ENCODE measurements at places on chromosomes 5 and 9.

GRCh38 chr9:21991072-21991959 is 2.9 kb downstream of the CDKN2A start:
- no peak overlapping the region for H3K27ac ChIP-seq
- peaks cover 40% of the 10 kb centered on the region for H3K27me3 ChIP-seq
- peaks cover 25% of the 10 kb centered on the region for H3K4me1 ChIP-seq

DNA sequence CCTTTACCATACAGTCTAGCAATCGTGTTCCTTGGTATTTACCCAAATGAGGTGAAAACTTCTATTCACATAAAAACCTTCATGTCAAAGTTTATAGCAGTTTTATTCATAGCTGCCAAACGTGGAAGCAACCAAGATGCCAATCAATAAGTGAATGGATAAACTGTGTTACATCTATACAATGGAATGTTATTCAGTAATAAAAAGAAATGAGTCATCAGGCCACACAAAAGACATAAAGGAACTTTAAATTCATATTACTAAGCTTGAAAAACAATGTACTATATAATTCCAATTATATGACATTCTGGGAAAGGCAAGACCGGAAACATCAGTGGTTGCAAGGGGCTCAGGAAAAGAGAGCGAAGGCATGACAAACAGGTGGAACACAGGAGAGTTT is 679.9 kb downstream of the ISL1 start:
- H3K36me3 ChIP-seq, result no peaks in the 10 kb centered on the region
- no peaks in the 10 kb centered on the region for H3K27me3 ChIP-seq
- H3K4me3 ChIP-seq, result no peak overlapping the region
- peaks cover 2% of the 10 kb centered on the region for H3K4me1 ChIP-seq

GRCh38 chr9:110058304-110058953 is 149.5 kb downstream of the C9orf152 start:
- no peak overlapping the region for H3K4me3 ChIP-seq
- no peaks in the 10 kb centered on the region for H3K27me3 ChIP-seq
- peaks cover 2% of the 10 kb centered on the region for H3K36me3 ChIP-seq
- peak overlapping the region; percentile 30 for H3K27ac ChIP-seq

DNA sequence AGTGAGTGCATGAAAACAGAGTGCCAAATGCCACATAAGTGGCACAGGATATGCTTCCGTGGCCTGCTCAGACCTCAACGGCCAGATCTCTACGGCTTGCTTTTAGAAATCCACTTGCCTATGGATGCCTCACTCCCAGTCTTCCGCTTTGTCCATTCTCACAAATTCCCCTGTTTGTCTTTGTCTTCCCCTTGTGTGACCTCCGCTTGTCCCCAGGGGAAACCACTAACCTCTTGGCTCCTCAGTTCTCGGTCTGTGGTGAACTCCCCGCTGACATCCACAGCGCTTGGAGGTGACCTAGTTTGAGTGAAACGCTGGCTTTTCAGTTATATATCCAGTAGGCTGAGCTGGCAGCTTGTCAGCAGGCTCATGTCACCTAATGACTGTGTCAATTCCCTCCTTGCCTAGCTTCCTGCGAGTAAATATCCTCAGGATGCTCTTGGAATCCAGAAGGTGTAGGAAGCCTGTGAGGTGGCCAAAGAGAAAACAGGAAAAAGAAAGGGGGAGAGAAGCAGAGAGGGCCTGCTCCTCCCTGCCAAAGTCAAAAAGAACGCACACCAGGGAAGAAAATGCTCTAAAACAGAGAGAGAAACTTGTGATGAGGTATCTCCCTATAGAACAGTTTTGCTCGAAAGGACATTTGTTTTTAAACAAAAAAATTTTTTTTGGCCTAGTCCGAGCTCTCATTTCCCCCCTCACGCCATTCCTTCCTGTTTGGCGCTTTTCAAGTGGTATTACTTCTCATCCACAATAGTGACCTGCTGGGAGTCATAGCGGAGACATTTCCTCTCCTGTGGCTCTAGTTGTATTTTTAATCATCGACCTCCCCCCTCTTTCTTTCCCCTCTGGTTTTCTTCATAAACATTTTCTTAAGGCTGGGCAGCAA is 101.6 kb upstream of the SPRY4 start:
- peak; percentile 85 for DNase-seq
- no peaks in the 10 kb centered on the region for H3K27me3 ChIP-seq
- peak overlapping the region; percentile 70 for H3K27ac ChIP-seq
- H3K4me1 ChIP-seq, result peaks cover 44% of the 10 kb centered on the region

DNA sequence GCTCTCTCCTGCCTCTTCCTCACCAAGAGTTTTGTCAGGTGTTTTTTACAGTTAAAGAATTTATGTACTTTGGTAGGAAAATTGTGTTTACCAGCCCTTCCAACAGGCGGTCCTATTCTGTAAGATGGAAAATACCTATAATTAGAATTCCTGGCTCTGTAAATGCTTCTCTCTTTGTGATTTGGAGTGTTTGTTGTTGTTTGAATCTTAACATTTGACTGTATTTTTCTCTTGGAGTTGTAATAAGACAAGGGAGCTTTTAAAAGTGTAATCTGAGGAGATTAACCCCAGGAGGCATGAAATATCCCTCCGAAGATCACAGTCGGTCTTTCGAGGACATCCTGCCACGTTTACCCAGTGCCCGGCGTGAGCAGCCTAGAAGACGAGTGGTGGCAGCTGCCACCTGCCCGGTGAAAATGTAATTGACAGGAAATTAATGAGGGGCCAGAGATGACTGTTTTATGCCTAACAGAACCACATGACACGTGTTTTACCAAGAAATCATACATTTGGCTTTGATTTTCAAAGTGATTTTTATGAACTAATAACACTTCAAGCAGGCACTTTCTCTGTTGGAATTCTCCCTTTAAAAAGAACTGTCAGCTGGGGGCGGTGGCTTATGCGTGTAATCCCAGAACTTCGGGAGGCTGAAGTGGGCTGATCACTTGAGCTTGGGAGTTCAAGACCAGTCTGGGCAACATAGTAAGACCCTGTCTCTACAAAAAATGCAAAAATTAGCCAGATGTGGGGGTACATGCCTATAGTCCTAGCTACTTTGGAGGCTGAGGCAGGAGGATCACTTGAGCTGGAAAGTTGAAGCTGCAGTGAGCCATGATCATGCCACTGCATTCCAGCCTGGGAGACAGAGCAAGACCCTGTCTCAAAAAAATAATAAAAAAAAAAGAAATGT is 20.0 kb downstream of the ANKRD33B start:
- H3K27ac ChIP-seq, result no peak overlapping the region
- H3K27me3 ChIP-seq, result no peaks in the 10 kb centered on the region
- H3K36me3 ChIP-seq, result no peaks in the 10 kb centered on the region
- no peak for DNase-seq
- no peak overlapping the region for H3K4me3 ChIP-seq

- H3K4me3 ChIP-seq, result no peak overlapping the region
- no peak for DNase-seq
- peaks cover 39% of the 10 kb centered on the region for H3K27me3 ChIP-seq
- H3K36me3 ChIP-seq, result no peaks in the 10 kb centered on the region
- no peak overlapping the region for H3K27ac ChIP-seq
Observed at GRCh38 chr9:34463098-34463900, 4.7 kb downstream of the DNAI1 start.

- H3K4me1 ChIP-seq, result no peaks in the 10 kb centered on the region
- H3K36me3 ChIP-seq, result no peaks in the 10 kb centered on the region
Observed at GRCh38 chr9:116717150-116717549, 30.0 kb downstream of the TRIM32 start.

DNA sequence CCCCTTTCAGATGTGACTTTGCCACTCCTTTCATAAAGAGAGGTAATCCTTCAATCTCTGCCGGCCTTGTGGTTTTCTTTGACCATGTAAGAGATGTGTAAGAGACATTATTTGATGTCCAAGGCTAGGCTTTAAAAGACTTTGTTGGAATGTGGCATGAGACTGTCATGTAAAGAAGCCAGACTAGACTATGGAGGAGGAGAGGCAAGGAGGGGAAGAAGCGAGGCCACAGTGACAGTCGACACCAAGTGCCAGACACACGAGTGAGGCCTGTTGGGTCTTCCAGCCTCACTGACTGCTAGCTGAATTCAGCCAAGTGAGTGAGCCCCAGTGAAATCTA is 1013.3 kb downstream of the MAT2B start:
- no peaks in the 10 kb centered on the region for H3K4me1 ChIP-seq
- H3K4me3 ChIP-seq, result no peak overlapping the region
- H3K36me3 ChIP-seq, result no peaks in the 10 kb centered on the region
- no peaks in the 10 kb centered on the region for H3K27me3 ChIP-seq
- H3K27ac ChIP-seq, result no peak overlapping the region

DNA sequence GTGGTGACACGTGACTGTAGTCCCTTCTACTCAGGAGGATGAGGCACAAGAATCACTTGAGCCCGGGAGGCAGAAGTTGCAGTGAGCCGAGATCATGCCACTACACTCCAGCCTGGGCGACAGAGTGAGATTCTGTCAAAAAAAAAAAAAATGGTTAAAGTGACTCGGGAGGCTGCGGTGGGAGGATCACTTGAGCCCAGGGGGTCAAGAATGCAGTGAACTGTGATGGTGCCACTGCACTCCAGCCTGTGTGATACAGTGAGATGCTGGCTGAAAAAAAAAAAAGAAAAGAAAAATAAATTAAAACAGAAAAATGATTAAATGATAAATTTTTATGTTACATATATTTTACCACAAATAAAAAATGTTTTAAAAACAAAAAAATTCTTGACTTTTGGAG is 51.9 kb downstream of the KLF4 start:
- no peaks in the 10 kb centered on the region for H3K36me3 ChIP-seq
- H3K4me1 ChIP-seq, result no peaks in the 10 kb centered on the region
- no peak overlapping the region for H3K27ac ChIP-seq
- no peak for DNase-seq

DNA sequence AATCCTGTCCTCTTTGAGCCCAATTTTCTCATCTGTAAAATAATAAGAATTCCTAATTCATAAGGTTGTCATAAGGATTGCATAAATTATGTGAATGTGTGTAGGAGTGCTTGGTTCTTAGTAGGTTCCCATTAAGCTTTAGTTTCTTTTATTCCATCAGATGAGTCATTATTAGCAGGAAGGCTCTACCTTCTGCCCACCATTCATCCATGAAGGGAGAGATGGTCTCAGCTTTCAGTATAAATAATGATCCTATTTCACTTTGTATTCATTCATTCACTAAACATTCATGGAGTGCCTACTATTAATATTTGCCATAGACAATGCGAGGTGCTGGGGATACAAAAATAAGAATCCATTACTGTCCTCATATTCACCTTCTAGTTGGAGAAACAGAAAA is 3.0 kb downstream of the CMYA5 start:
- no peaks in the 10 kb centered on the region for H3K27me3 ChIP-seq
- no peak overlapping the region for H3K27ac ChIP-seq
- no peaks in the 10 kb centered on the region for H3K36me3 ChIP-seq
- no peak for DNase-seq
- no peaks in the 10 kb centered on the region for H3K4me1 ChIP-seq

DNA sequence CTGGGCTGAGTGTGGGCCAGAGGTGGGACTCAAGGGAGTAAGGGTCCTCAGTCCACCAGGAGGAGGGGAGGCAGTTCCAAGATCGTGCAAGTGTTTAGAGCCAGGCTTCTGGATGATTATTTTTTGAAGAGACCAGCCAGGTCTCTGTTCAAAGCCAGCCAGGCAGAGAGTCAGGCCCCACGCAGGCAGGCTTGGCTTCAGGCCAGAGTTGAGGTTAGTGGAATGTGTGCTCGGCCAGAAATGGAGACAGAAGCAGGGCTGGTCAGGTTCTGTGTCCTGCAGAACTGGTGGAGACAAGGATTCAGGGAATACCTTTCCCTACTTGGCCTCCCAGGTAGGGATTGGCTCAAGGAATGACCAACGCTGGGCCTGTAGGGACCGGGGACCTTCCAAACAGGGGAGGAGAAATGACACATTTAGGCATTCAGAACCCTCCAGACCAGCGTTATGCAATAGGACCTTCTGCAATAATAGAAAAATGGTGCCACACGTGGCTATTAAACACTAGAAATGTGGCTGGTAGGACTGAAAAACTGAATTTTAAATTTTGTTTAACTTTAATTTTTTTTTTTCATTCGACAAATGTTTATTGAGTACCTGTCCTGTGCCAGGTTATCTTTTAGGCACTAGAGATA is 106.2 kb downstream of the CMYA5 start:
- no peaks in the 10 kb centered on the region for H3K36me3 ChIP-seq
- H3K4me3 ChIP-seq, result no peak overlapping the region
- H3K27me3 ChIP-seq, result no peaks in the 10 kb centered on the region
- H3K27ac ChIP-seq, result no peak overlapping the region

DNA sequence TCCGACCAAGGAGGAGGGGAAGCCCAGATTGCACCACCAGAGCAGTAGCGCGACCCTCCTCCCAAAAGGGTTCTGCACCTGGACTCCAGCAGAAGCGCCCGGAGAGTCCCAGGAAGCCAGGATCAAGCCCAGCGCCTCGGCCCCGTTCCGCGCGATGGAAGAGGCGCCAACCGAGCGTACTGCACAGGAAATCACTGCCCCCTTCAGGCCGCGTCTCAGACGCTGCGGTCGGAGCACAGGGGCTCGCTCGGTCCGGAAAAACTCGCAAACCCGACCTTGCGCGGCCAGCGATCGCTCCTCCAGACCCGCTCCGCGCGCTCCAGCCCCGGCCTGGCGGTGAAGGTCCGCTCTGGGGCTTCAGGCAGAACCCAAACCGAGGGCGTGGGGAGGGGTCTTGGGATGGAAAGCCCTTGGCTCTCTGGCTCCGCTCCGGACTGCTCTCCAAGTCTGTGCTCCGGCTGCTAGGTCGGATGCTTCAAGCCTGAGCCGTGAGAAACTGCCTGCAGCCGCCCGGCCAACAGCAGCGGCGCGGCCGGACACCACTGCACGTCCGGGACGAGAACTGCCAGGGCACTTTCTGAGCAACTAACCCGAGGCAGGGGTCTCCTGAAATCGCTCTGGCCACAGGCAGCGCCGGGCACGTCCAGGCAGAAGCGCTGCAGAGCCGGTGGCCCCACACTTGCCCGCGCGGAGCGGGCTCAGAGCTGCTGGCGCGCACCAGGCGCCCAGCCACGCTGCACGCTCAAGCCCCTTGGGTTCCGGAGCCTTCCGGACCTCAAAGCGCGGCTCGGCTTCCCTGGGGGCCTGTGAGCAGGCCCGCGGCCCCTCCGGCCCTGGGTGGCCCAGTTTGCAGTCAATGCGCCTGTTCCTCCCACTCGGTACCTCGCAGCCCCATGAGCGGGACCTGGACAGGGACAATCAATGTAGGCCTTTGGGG is 1.3 kb downstream of the GABBR2 start:
- peaks cover 12% of the 10 kb centered on the region for H3K4me1 ChIP-seq
- H3K36me3 ChIP-seq, result no peaks in the 10 kb centered on the region
- peak overlapping the region; percentile 28 for H3K4me3 ChIP-seq
- peak; percentile 77 for DNase-seq
- no peak overlapping the region for H3K27ac ChIP-seq

GRCh38 chr9:124349675-124350493 is 65.4 kb downstream of the PSMB7 start:
- H3K4me1 ChIP-seq, result no peaks in the 10 kb centered on the region
- H3K27ac ChIP-seq, result no peak overlapping the region
- no peak for DNase-seq

Measured in endothelial cell of umbilical vein (primary cell).